ENCODE measurements at places on chromosomes 7 and 10.

DNA sequence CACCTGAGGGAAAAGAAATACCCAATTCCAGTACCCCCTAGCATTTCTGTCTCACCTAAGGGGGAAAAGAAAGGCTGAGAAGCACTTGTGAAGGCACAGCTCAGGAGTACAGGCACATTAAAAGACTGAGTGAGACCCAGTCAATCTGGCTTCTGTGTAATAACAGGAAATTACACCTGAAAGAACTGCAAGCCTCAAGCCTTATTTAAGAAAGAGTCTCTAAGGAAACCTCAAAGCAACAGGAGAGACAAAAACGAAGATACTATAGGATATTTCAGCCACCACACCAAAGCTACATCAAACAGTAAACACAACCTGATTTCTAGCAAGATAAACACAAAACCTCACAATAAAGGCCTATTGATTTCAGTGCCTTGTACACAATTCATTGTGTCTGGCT is 69.6 kb upstream of the CDK1 start:
- DNase-seq, result no peak

- DNase-seq, result no peak
Observed at GRCh38 chr7:133714654-133715053, 412.5 kb upstream of the LRGUK start.

GRCh38 chr10:93629647-93630305 is 17.4 kb downstream of the PDE6C start:
- no peak for DNase-seq

GRCh38 chr10:13337128-13337826 is 10.8 kb downstream of the SEPHS1 start:
- DNase-seq, result no peak

DNA sequence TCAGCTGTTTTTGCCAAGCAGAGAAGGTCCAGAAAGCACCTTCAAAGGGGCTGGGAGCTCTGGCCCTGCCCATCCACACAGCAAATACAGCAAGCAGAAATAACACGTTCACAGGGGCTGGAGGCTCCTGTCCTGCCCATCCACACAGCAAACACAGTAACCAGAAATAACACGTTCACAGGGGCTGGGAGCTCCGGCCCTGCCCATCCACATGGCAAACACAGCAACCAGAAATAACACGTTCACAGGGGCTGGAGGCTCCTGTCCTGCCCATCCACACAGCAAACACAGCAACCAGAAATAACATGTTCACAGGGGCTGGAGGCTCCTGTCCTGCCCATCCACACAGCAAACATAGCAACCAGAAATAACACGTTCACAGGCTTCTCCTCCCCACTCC is 558.1 kb downstream of the PTPRN2 start:
- no peak for DNase-seq

GRCh38 chr7:36165059-36165458 is 12.0 kb downstream of the EEPD1 start:
- DNase-seq, result no peak

GRCh38 chr7:48280100-48280499 is 108.8 kb downstream of the ABCA13 start:
- DNase-seq, result no peak

GRCh38 chr7:29764227-29764626 is 42.1 kb upstream of the WIPF3 start:
- no peak for DNase-seq

- no peak for DNase-seq
Observed at GRCh38 chr7:2307690-2308107, 6.5 kb downstream of the SNX8 start.

- no peak for DNase-seq
Observed at GRCh38 chr7:157898802-157899505, 562.1 kb downstream of the DNAJB6 start.

- no peak for DNase-seq
Observed at GRCh38 chr10:48439031-48439430, 132.6 kb downstream of the MAPK8 start.

- DNase-seq, result no peak
Observed at GRCh38 chr7:116790025-116790424, 72.4 kb upstream of the CAPZA2 start.

GRCh38 chr10:122271076-122271475 is at the start of gene BTBD16:
Gene BTBD16 (plus strand): TSS chr10:122271296. CDS start chr10:122275082, 3,786 bp downstream.
- no peak for DNase-seq

GRCh38 chr10:114363745-114364454 is 40.4 kb downstream of the AFAP1L2 start:
- DNase-seq, result no peak

- DNase-seq, result no peak
Observed at GRCh38 chr7:112018305-112019030, 187.7 kb downstream of the DOCK4 start.

DNA sequence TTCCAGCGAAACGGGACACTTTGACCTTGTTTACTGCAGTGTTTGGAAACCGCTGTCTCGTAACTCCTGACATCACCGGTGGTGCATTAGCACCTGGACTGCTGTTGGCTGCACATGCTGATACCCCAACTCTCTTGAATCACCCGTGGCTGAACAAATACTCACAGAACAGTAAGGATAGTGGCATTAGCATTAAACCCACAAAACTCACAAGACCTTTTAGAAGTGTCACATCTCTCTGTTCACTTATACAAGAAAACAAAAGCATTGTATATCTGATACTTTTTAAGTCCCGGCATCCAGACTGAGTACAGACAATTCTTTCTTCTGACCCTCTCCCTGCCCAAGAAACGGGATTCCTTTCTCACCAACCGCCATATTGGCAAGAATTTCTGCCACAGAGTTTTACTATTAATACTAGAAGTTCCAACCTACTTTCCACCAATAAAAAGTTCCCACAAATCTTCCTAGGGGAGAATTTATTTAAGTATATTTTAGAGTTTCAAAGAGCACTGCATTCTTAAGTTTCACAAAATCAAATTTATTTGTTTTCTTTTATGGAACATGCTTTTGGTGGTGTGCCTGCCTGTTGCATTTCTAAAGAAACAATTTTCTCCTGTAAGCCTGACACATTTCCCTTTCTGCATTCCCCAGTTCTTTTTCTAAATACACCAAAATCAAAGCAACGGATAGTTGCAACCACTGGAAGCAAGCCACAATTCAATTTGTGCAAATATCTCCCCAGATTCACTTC is 208.4 kb upstream of the KLF14 start:
- no peak for DNase-seq

GRCh38 chr10:6786579-6787031 is 206.5 kb upstream of the PRKCQ start:
- no peak for DNase-seq

DNA sequence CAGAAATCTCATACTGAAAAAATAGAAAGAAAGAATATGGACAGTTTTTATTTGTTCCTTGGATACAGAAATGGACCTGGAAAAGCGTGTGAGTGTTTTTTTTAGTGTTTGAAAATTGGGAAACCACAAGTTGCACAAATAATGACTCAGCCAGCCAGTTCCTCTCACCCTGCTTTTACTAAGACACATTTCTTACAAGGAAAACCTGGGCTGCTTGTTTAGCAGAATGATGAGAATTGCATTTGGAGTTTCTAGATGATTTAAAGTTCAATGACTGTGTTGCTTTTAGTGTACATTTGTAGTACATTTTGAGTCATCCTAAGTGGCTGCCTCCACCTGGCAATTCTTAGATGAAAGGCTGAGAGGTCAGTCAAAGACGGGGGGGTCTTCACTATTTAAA is 218.7 kb downstream of the ABCA13 start:
- no peak for DNase-seq

DNA sequence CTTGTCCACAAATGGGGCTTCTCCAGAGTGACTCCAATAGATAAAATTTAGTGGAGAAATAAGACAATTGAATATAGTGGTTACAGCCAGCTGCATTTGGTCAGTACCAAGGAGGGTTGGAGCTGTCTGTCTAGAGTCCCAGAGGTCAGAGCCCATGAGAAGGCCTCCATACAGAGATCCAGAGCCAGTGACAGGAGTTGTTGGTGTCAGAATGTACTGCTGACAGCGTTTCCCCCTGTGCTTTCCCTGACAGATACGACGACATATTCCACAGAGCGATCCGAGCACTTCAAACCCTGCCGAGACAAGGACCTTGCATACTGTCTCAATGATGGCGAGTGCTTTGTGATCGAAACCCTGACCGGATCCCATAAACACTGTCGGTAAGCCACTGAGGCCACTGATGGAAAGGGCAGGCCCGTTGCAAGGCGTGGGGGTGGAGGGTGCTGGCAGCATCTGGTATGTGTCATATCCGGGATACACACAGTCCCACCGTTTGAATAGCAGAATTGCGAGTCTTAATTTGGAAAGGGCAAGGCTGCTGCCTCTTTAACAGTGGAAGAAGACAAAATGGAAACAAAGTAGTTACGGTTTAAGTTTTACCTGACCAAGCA is 483.6 kb downstream of the NRG3 start:
- DNase-seq, result no peak

DNA sequence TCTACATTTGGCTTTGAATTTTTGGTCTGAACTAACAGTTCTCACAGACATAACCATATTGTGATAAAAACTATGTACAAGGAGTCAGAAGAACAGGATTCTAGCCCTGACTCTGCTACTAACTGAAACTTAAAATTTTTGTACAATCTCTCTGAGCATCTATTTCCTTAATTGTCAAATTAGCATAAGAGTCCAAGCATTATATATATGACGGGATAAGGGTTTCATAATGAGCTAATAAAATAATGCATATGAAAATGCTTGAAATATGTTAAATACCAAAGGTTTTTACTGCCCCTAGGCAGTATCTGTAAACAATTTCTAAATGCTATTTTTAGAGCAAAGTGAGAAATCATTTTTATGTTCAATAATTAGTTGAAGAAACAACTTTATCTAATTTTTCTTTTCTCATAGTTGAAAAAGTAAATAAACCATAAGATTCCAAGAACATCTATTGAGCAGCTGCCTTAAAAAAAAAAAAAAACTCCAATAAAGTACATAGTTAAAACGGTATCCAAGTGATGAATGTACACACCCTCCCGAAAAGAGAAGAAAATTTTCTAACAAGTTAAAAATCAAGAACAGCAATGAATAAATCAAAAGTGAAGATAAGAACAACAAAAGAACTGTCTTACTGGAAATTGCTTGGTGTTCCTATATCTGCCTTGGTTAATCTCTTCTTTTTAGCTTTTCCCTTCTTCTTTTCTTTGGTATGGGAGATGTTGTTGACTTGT is 40.4 kb downstream of the LMOD2 start:
- no peak for DNase-seq

GRCh38 chr10:88538048-88538447 is 45.1 kb downstream of the RNLS start:
- no peak for DNase-seq

GRCh38 chr10:122331615-122332446 is 42.7 kb upstream of the PLEKHA1 start:
- DNase-seq, result no peak

DNA sequence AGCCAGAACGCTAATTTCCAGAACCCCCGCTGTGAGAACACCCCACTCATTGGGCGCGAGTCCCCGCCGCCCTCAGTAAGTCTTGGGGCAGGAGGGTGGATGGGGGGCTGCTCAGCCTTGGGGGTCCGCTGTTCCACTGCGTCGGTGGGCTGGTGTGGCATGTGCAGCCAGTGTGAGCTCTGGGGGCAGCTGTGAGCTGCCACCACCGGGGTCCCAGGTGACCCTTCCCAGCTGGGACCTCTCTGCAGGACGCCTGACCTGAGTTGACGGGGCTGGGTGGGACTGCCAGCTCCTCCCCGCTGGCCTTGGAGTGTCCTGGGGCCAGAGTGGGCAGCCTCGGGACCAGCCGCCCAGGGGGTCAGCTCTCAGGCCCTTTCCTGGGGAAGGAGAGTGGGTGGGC is 27.2 kb downstream of the TTYH3 start:
- DNase-seq, result no peak

- DNase-seq, result no peak
Observed at GRCh38 chr10:73894245-73894971, 16.5 kb upstream of the PLAU start.

DNA sequence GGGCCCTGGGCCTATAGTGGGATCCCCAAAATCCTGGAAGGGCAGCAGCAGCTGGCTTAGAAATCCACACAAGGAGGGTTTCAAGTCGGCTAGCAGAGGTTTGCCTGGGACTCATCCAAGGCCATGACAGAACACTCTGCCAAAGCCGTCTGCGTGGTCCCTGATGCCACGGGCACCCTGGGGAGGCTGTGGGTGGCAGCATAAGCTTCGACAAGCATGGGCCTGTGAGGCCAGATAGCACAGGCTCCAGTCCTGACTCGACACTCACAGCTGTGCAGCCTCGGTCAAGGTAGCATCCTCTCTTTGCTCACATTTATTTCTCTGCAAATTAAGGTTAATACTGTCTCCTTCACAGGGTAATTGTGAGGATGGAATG is 138.3 kb downstream of the JCAD start:
- no peak for DNase-seq

DNA sequence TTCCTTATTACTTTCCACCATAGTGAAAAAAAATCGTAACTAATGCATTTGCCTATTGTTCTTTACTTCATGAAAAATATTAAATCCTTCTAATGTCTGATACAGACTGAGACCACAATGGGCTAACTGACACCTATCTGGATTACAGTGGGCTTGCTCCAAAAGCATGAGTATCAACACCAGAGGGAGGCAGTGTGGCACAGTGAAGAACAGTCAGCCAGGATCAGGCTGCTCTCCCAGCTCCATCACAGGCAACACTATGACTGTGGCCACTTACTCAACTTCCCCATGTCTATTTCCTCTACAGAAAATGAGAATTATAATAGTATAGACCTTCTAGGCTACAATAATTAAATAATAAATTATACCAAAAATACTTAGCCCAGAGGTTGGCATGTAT is 97.2 kb downstream of the SLC25A13 start:
- no peak for DNase-seq

GRCh38 chr7:143305423-143306070 is 10.4 kb upstream of the CLCN1 start:
- no peak for DNase-seq

DNA sequence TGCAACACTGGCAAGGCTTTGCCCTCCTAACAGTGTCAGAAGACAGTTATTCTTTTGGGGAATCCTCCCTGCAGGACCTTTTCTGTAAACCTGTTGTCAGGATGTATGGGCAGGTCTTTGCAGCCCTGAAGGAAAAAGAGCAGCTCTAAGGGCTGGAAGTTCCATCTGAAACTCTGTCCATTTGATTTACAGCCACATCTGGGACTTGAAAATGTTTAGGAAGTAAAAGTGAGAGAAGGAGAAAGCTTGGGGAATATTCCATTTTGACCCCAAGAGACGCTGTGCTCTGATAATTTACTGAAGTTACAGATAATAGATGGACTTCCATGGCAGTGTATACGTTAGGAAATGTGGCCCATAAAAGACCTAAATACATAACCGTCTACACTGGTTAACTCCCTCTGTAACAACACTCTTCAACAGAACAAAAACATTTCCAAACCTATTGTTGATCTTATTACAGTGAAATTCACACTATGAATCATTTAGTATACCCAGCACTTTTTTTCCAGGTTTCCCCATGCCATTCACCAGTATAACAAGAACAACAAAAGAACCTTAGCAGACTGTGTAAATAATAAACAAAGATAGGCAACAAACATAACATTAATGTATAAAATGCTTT is 89.1 kb downstream of the KIAA1549 start:
- DNase-seq, result no peak

GRCh38 chr10:102401735-102402511 is 6.4 kb downstream of the NFKB2 start:
- no peak for DNase-seq

Measured in esophagus squamous epithelium (tissue), 5 donors.